ENCODE measurements at places on chromosomes 16 and 17.

DNA sequence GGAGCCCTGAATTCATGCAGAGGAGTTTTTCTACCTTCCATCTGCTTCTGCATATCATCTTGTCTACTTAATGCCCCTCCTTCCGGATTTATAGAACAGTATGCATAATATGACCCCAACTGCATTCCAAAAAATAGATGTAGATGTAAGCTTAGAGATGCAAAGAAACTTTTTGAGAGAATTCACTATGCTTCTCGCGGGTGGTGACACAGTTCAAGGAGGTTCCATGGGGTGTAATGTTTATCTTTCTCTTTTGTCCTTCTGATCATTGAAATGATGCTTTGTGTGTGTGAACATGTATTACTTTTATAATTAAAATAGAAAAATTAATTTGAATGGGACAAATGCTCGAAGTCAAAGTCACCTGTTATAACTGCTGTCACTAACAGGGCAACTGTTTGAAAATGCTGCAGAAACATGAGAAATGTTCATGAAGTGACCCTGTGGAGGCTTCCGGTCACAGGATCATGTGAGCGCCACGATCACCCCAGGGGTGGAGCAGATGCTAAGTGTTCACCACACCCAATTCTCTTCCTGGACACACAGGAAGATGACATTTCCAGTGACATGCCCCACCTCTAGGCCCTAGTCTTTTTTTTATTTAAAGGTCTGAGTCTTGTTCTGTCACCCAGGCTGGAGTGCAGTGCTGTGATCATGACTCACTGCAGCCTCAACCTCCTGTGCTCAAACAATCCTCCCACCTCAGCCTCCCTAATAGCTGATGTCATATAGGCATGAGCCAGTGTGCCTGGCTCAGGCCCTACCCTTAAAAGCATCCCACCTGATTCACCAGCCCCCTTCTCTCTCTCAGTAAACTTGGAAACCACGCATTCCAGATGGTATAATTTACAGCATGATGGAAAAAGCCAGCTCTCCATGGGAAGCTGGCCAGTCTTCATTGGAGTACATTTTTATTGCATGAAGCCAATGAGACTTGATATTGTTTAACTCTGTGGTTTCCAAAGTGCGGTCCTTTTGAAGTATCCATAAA lies 21.0 kb upstream of the AGRP start:
- DNase-seq: no peak

GRCh38 chr16:67039260-67040020 lies 10.5 kb downstream of the CBFB start:
- no peak for DNase-seq

GRCh38 chr16:54048586-54049495 lies 237.7 kb downstream of the IRX3 start:
- no peak for DNase-seq

- DNase-seq: no peak
These were observed 100.1 kb downstream of the MARF1 start for GRCh38 chr16:15542734-15543347.

DNA sequence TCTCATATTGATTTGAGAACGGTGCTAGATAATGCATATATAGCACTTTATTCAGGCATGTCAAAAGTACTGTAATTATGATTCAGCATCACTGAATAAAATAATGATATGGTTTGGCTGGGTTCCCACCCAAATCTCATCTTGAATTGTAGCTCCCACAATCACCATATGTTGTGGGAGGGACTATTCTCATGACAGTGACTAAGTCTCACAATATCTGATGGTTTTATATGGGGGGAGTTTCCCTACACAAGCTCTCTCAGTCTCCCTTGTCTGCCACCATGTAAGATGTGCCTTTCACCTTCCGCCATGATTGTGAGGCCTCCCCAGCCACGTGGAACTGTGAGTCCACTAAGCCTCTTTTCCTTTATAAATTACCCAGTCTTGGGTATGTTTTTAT lies 25.6 kb upstream of the LONP2 start:
- no peak for DNase-seq

- no peak for DNase-seq
These were observed 542 bp downstream of the CBX4 start for GRCh38 chr17:79838522-79839274.

GRCh38 chr17:58308173-58308984 lies 20.2 kb downstream of the TSPOAP1 start:
- no peak for DNase-seq

DNA sequence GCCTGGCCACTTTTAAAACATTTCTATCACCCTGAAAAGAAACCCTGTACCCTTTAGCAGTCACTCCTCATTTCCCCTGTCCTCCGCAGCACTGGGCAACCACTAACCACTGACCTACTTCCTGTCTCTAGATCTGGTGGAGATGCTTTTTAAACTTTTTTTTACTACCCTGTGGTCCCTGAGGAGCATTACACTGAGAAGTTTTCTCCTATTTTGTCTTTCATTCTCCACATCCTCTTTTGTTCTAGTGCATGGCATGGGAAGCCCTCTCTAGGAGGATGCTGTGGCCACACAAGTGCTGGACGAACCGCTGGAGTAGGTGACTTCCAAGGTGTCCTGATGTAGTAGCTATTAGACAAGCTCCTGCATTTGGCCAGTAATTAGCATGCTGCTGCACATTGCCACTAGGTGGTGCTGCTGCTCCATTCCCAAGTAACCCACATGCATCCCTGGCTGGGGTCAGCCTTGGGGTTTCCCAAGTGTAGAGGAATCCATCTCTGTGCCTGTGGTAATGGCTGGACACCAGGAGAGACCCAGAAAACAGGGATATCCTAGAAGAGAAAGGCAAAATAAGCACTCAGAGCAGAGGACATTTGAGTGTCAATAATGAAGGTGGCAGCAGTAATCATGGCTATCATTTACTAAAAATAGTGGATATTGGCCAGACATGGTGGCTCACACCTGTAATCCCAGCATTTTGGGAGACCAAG lies 143.8 kb upstream of the CRHR1 start:
- DNase-seq: peak; percentile 73

GRCh38 chr16:17299790-17300189 lies 171.0 kb downstream of the XYLT1 start:
- no peak for DNase-seq

DNA sequence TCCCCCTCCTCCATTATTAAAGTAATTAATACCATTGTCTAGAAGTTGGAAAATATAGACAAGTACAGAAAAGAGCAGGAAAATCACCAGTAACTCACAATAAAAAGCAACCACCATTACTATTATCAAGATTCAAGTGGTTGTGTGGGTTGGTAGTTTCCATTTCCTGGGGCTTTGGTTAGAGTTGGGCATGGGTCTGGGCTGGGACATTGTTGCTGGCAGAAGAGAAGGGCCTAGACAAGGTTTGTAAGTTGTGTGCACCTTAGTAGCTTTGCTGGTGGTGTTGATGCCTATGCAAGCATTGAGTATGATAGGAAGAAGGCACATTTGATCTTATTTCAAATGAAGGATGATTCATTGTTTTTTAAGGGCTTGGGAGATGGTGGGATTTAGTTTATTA lies 25.4 kb upstream of the NFATC3 start:
- no peak for DNase-seq
